GM12864 (cell line): ENCODE measurements at places on chromosomes 6 and 20.

- DNase-seq, result no peak
Observed at GRCh38 chr6:136284909-136285308, 4.7 kb downstream of the BCLAF1 start.

DNA sequence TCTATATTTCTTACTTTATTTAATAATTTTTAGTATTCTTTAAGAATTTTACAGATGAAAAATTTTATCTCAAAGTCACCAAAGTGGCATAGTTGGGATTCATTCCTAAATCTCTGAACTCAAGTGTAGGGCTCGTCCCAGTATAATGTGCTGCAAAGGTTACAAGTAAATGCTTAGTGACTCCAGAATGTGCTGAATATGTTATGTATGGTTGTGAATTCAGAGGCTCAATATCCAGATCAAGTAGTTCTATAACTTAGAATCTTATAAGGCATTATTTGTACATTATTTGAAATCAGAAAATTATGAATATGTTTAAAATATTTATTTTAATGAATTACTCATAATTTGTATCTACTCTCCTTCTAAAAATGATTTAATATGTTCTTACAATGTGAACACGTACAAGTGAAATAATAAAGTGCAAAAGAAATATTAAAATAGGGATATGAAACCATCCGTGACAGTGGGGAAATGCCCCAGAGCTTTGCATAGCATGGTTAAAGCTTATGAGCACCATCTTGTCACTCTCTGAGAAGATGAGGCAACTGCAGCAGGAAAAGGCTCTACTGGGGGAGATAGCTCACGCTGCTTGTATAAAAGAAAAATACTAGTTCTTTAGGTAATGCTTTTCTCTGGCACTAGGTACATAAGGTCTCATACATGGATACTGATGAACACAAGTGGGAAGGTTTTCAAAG lies 259.0 kb downstream of the FOXC1 start:
- DNase-seq, result peak; percentile 34

DNA sequence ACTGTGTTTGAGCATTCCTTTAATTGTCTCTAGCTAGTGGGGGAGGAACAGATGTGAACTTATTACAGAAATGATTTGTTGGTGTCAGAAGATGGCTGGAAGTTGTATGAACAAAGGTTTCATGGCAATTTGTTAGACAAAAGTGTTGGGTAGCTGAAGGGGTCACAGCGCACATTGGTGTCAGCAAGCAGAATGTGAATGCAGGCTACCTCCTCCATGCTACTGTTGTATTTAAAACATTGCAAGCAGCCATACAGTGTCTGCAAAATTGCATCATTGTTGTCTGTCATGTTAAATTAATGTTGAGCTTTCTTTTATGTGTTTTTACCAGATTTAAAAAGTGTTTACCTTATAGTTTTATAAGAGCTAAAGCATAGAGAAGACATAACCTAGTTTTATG lies 6.2 kb downstream of the LRRC1 start:
- no peak for DNase-seq

- no peak for DNase-seq
Observed at GRCh38 chr20:24086121-24086520, 97.5 kb upstream of the GGTLC1 start.

- no peak for DNase-seq
Observed at GRCh38 chr20:5061213-5061612, 58.5 kb downstream of the PCNA start.

DNA sequence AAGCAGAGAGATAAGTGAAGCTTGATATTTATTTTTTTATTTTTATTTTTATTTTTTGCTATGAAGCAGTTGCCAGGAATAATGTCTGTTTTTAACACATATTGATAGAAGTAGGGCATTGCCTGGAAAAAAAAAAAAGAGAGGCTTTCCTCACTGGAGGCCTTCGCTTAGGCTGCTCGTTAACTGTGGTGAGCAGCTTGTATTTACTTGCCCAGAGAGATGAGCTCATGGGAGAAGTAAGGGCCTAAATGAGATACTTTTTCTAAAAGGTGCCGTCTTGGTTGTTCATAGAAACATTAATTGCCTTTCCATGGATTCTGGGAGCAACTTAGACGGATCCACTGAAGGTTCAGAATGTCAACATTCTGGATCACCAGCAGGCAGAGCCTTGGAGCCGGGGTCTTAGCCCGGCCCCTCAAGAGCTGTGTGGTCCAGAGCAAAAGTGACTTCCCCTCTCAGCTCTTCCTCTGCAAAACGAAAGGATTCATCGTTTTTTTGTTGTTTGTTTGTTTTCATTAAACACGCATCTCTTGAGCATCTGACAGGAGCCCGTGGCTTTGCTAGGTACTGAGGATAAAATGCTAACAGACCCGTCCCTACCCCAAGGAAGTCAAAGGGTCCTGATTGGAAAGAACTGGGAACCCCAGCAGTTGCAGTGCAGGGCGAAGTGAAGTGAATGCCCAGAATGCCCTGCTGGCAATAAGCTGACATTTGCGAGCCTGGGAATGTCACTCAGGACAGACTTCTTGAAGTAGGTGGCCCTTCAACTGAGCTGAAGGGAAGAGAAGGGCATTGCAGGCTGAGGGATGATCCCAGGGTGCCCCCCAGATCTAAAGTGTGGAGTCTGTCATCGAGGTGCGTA lies 138.5 kb downstream of the ZDHHC14 start:
- no peak for DNase-seq
